Stimulated activated CD8-positive, alpha-beta memory T cell treated with anti-CD3 and anti-CD28 coated beads, Interleukin-12 subunit alpha, Interleukin-12 subunit beta, amount 100 ng/mL, for 4 hours (primary cell): ENCODE measurements at places on chromosomes 12 and 14.

GRCh38 chr12:59940631-59941342 lies 345.0 kb downstream of the SLC16A7 start:
- no peak for DNase-seq

- no peak for DNase-seq
These were observed 1.1 kb downstream of the GXYLT1 start for GRCh38 chr12:42143452-42144157.

DNA sequence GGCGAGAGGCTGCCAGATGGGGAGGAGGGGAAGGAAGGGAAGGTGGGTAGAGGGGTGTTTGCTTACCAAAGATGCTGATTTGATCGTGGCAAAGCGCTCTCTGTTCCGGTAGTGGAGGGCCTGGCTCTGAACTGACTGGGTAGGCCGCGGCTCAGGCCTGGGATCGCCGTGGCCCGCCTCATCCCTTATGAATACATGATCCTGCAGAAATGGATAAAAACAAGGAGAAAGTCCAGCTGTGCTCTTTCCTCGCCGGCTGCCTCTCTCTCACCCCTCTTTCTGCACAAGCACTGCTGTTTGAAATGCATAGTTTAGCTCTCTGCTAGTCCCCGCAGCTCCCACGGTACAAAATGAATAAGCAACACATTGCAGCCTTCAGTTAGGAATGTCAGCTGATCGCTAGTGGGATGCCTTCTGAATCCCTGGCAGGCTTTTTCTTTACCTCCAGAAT lies 53.8 kb downstream of the PEBP1 start:
- no peak for DNase-seq

- no peak for DNase-seq
These were observed 6.9 kb downstream of the SHMT2 start for GRCh38 chr12:57236201-57236924.

DNA sequence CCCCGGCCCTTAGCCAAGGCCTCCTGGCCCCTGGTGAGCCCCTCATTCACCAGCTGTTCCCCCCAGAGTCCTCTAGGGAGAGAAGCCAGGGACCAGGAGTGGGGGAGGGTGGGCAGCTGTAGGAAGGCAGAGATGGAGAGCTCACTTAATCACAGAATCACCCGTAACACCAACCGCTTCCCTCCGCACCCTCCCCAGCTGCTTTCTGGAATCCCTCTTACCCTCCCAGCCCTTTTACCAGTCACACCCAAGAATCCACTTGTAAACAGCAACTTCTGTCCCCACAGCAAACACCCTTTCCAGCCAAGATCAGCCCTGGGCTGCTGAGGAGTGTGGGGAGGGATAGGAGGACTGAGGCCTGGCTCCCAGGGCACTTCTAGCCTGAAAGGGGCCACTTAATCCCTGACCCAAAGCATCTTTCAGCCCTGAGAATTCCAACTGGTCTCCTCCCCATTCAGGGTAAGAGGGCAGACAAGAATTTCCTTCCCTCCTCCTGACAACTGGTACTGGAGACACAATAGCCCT lies 18.8 kb downstream of the NCKAP5L start:
- no peak for DNase-seq
